ENCODE measurements at places on chromosomes 6 and 20.

DNA sequence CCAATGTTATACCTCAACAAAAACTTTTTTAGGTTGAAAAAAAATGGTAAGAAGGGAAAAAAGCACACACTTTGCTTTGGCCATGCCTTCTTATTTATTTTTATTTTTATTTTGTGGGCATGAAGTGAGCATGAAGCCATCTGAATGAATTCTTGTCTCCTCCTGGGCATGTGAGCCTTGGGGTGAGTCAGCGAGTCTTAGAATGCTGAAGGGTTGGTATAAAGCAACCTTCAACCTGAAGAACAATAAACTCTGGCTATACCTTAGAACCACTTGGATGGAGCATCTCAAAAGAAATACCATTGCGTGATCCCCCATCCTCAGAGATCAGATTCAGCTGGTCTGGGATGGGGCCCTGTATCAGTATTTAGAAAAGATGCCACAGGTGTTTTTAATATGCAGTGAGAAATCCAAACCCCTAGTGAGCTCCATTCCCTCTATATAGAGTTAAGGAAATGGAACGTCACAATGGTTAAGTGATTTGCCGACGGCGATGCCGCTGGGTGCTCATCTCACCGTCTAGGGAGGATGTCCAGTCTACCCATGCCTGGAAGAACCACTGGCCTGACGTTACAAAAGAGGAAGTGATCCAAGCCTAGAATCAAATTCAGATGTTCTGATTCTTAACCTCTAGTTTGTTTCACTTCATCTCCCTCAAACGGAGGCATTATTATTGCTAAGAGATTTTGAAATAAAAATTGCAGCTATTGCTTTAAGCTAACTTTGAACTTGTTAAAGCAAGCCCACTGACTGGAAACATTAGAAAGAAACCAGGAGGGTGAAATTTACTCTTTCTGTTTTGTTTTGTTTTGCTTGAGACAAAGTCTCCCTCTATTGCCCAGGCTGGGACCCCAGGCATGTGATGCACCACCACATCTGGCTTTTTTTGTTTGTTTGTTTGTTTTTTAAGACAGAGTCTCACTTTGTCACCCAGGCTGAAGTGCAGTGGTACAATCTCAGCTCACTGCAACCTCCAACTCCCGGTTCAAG, 67.1 kb downstream of the EDN1 start:
- no peak for DNase-seq

GRCh38 chr6:11604836-11605506, 67.4 kb downstream of the TMEM170B start:
- DNase-seq, result no peak

GRCh38 chr6:144696610-144697368, 411.7 kb downstream of the UTRN start:
- no peak for DNase-seq

- no peak for DNase-seq
Measured at GRCh38 chr6:78942446-78942845, 75.1 kb downstream of the IRAK1BP1 start.

DNA sequence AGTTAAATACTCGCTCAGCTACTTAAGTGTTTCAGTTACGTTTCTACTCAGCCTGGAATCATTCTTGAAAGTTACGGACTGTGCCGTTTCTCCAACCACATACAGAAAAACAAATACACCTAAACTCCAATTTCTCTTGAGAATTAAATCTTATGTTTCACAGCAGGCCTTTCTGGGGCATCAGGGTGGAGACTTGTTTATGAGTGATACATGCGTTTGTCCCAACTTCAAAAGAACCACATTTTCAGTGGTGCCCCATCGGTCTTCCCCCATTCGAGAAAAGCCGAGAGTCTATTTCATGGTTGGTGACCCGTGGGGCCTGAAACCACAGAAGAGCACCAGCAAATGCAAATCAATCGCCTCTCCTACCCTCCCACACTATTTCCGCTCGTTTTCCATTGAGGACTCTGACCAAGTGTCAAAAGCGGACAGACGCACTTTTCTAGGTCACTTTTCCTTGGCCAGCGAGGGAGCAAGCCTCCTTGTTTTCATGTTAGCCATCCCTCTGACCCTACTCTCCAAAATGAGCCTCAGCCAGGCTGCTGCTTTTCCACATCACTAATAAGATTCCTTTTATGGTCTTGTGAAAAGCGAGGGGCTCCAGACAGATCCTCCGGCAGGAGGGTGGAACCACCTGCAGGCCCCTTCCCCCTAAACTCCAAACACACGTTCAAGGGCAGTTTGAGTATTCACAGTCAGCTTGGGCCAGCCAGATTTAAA, 3.1 kb downstream of the JAG1 start:
- DNase-seq, result peak; percentile 52

DNA sequence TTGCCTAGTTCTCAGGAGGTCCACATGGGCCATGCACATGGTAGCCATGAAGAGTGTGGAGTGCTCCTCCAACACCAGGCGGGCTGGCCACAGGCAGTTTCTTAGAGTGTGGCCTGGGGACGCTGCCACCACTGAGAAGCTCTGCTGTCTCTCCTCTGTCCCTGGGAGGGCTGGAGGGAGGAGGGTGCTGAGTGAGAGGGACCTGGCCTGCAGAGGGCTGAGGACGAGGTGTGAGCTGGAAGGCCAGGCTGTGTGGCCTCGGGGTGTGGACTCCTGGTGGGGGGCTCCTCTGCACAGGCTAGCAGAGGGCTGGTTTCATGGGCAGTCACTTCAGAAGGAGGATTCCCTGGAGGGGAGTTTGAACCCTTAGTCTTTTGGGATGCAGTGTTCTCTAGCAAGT, 39.7 kb downstream of the SYNJ2 start:
- DNase-seq, result no peak

DNA sequence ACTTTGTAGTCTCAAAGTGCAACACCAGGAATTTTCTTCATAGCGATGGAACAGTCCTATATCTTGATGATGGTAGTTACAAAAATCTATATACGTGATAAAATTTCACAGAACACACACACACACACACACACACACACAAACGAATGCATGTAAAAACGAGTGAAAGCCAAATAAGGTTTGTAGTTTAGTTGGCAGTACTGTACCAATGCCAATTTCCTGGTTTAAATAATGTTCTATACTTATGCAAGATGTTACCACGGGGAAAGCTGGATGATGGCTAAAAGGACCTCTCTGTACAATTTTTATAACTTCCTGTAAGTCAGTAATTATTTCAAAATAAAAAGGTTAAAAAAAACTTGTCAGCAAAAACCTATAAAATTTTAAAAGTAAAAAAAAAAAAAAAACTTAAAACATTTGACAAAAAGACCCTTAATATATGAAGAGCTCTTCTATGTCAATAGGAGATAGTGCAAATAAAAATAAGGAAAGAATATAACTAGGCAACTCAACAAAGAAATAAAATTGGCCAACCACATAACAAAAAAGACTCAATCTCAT, 37.6 kb downstream of the PDSS2 start:
- DNase-seq, result no peak

DNA sequence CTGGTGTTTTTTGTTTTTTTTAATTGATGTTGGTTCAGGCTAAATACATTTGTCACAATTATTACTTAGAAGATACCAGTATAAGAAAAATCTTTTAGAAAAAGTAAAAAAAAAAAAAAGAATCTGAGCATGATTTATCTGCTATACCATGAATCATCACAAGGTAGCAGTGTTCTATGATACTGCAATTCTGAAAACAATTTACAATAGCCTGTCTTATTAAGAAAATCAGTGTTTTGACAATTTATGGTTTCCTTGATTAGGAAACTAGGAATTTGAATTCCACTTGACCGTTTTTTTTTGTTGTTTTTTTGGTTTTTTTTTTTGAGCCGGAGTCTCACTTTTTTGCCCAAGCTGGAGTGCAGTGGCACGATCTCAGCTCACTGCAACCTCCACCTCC, 9.3 kb upstream of the MAK start:
- DNase-seq, result no peak

DNA sequence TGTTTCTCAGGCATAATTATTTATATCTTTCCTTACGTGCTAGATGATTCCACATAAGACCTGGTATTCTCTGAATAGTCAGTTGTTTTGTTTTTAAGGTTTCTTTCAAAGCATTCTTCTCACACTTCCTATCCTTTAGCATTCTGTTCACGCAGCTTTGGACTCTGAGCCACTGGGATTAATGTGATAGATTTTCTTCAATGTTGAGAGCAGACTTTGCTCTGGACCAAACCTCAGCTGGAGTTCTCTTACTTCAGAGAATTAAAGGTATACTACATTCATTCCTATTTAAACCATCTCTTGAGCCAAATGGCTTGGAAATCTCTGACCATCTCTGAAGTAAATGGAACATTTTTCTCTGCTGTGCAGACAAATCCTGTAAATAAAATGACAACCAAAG, 70.7 kb upstream of the TRAF3IP2 start:
- peak; percentile 39 for DNase-seq

GRCh38 chr6:51098246-51098645, 279.6 kb downstream of the TFAP2B start:
- peak; percentile 3 for DNase-seq

DNA sequence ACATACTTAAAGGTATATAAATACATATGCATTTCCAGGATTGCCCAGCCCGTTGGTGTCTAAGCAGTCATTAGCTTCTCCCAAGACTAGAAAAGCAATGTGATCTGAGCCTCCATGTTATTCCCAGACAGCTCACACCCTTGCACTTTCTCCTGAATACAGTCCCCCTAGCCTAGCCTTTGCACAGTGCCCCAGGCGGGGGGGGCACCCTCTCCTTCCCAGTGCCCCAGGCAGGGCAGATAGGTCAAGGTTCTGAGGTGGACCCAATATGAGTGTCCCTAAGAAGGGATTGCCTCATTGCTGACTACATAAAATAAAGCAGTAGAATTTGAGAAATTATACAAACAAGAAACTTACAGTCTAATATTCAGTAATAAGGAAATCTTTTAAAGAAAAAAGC, 15.4 kb upstream of the GNRH2 start:
- DNase-seq, result no peak

GRCh38 chr6:112193117-112193516, 61.2 kb downstream of the LAMA4 start:
- no peak for DNase-seq

DNA sequence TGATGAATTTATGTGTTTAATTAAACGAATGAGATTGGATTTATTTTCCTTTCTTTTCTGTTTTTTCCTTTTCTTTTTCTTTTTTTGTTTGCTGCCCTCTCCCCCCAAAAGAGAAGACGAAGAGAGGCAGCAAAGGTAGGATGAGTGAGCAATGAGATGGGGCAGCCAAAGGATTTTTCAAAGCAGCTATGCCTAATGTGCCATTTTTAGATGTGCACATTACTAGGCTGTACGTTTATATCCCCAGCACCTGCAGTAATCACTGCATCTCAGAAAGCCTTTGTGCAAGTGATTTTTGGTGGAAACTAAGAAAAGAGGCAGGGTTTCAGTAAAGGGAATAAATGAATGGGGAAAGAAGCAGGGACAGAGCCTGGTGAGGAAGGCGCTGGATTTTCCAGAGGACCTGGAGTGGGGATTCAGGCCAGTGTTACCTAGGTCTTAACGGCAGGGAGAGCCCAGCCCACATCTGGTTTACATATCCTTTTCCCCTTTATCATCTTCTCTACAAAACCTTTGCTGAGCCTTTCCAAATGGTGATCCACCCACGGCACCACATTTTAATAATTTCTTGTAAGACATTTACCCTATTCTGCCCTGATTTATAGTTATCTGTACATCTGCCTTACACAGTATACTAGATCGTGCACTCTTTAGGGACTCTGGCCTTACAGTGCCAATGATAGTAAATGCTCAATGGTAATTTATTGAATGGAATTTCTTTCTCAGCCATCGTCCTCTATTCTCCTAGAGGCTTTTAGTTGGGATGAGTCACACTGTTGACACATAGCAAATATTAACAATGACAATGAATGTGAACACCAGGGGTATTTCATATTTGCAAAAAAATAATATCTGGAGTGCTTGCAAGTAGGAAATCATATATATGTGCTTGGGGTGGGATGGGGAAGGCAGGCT, 38.3 kb upstream of the ATXN1 start:
- DNase-seq, result no peak

GRCh38 chr6:116380346-116380745, 9.6 kb downstream of the DSE start:
- DNase-seq, result no peak

GRCh38 chr20:41411391-41411847, 44.8 kb upstream of the EMILIN3 start:
- DNase-seq, result no peak

- DNase-seq, result no peak
Measured at GRCh38 chr20:22821081-22821727, 213.9 kb upstream of the SSTR4 start.

DNA sequence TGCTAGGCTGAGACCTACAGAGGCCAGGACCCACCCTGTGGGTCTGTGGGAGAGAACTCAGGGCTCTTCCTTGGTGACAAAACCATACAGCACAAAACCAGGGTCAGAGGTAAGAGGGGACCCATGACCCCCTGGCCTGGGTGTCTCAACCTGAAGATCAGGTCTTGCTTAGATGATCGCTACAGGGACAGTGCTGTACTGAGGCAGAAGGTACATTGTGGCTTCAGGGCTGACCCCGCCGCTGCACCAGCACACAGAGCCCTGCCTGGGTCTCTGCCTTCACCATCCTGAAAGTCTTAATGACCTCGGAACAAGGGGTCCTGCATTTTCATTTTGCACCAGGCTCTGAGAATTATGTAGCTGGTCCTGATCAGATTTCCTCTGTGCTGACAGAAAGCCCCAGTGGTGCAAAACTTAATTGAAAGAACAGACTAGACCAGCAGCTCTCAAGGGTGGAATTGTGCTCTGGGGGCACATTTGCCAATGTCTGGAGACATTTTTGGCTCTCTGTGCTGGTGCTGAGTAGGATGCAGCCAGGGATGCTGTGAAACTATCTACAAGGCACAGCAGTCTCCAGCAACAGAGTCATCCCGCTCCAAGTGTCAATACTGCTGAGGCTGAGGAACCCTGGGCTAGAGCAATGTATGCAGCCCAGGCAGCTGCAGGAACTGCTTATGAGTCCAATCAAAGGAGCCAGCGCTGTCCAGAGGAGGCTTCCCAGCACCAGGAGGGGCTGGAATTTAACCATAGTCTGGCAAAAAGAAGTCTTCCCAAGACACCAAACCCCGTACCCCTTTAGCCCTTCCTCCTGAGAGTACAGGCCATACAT, 254.9 kb downstream of the ERMARD start:
- no peak for DNase-seq

DNA sequence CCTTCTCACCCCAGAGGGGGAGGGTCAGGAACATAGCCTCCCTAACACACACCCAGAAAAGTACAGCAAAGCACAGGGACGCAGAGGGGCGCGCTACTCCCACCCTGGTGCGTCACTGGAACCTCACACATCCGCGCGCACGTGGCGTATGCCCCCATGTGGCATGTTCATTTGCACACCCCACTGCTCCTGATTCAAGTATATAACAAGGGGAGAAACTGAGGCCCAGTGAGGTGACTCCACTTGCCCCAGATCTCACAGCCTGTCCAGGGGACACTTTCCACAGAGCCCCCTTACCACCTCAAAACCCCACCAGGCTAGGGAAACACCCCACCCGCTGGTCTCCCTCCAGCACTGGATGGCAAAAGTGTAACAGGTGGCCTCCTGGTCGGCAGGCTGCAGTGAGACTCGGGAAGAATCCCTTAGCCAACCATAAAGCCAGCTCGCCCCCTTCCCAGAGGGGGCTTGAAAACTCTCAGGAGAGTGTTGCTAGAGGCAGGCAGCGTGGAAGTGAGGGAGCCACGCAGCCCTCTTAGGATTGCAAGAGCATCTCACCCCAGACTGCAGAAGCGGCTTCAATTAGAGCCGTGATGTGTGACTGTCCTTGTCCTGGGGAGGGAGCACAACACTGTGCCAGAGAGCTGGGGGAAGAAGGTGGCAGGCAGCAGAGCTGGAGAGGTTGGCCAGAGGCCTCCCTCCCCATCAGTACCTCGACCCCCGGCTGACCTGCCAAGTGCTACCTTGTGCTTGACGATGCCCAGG, at the start of gene GRM4:
TSS of gene GRM4 (minus strand) at position 67 of the 762 bp plus-strand sequence. CDS start 12,591 bp downstream, outside the sequence.
- DNase-seq, result no peak

GRCh38 chr6:144063744-144064401, 31.5 kb downstream of the SF3B5 start:
- DNase-seq, result peak; percentile 95

All from HuH-7 (cell line).